ENCODE measurements at places on chromosomes 13 and 19.

DNA sequence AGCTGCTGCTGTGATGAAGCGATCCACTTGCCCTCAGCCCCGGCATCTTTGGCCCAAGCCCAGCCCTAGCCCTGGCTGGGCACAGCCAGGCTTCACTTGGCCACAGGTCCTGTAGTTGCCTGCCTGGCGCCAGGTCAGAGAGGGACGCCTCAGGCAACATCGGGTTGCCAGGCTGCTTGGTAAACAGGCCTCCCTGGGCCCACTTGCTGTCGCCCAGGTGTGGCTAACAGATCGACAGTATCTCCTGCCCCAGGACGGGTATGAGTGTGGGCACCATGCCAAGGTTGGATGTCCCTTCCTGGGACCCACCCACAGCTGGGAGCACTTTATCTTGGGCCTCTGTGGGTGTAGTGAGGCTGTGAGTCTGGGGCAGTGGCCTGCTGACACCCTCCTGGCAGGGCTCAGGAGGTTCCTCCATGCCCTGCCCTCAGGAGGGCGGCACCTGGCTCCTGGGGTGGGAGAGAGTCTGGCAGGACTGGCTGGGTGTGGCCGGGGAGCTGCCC, 27.8 kb downstream of the CARM1 start:
- DNase-seq, result no peak

GRCh38 chr13:38395497-38395788, 45.8 kb downstream of the UFM1 start:
- DNase-seq, result no peak

- no peak for DNase-seq
These were observed 64.1 kb downstream of the TPT1 start for GRCh38 chr13:45276913-45277312.

DNA sequence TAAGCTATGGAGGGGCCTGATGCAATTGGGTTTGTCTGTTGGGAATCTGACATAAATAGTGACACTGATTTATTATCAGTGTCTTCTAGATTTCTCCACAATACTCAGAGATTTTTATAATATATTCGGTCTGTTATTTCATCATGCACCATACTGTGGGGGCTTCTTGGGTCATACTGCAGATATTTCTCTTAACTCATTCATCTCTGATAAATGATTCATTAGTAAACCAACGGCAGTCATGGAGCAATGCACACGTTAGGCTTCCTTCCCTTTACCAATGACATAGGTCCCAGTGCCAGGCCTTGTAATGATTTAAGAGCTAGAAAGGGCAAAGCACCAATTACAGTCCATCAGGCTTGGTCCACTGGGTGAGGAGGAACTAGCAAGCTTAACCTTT, 53.6 kb downstream of the FAM216B start:
- DNase-seq, result no peak

- no peak for DNase-seq
These were observed 20.6 kb downstream of the BRSK1 start for GRCh38 chr19:55304279-55304978.

DNA sequence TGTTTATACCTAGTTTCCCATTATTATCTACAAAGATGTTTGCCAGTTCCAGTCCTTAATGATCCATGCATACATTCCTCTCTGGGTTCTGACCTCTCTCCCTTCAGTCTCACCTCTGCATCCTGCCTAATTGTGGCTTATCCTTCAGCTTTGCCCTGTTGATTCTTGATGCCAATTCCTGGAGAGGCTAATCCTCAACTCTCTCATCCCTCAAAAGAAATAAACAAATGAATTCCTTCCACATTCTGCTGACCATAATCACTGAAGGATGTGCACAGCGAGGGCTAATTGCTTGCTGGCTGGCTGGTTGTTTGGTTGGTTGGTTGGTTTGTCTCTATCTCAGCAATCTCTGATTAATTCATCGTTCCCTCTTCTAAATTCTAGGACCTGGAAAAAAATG, 113.8 kb downstream of the IRS2 start:
- DNase-seq, result no peak

DNA sequence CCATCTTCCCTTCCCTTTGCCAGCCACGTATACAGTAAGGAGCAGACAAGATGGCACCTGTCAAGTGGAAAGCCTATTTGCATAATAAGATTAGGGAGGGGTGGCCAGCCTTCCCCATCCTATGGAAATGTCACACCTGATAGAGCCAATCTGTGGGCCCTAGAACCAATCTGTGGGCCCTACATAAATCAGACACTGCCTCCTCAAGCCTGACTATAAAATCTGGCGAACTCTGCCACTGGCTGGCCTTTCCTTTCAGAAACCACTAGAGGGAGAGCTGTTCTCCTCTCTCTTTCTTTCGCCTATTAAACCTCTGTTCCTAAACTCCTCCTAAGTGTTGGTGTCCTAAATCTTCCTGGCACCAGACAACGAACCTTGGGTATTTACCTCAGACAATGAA, 231.5 kb upstream of the KLHL1 start:
- no peak for DNase-seq

GRCh38 chr13:98915981-98916380, 61.9 kb downstream of the DOCK9 start:
- no peak for DNase-seq

- DNase-seq, result no peak
These were observed 32.0 kb downstream of the ZNRF4 start for GRCh38 chr19:5487222-5487621.

DNA sequence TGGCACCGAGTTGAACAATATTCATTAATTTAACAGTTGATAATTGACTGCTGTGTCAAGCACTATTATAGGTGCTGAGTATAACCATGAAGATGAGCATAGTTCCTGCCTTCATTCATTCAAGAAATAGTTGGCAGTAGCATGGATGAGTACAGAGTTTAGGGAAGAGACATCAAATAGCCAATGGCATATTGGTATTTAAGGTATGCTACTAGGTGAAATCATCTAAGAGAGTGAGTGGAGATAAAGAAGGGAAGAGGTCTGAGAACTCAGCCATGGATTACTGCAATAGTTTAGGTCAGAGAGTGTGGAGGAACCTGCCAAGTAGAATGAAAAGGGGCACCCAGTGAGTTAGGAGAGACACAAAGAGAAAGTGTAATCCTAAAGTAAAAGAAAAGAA, 4.9 kb upstream of the HTR2A start:
- no peak for DNase-seq

GRCh38 chr19:32809754-32810153, 59.8 kb downstream of the SLC7A9 start:
- DNase-seq, result no peak

- DNase-seq, result no peak
These were observed 2.5 kb downstream of the SF3A2 start for GRCh38 chr19:2239173-2239572.

GRCh38 chr13:93915269-93915809, 564.1 kb downstream of the DCT start:
- DNase-seq, result no peak

GRCh38 chr13:44967704-44968433, 21.4 kb downstream of the NUFIP1 start:
- no peak for DNase-seq

GRCh38 chr13:53946500-53946899, 917.9 kb downstream of the OLFM4 start:
- no peak for DNase-seq

- no peak for DNase-seq
These were observed 6.7 kb upstream of the CYP4F12 start for GRCh38 chr19:15666186-15666585.

GRCh38 chr13:106462710-106463109, 72.8 kb downstream of the EFNB2 start:
- DNase-seq, result no peak

- DNase-seq, result peak; percentile 67
These were observed 2.3 kb downstream of the SLC5A5 start for GRCh38 chr19:17873786-17874757.

DNA sequence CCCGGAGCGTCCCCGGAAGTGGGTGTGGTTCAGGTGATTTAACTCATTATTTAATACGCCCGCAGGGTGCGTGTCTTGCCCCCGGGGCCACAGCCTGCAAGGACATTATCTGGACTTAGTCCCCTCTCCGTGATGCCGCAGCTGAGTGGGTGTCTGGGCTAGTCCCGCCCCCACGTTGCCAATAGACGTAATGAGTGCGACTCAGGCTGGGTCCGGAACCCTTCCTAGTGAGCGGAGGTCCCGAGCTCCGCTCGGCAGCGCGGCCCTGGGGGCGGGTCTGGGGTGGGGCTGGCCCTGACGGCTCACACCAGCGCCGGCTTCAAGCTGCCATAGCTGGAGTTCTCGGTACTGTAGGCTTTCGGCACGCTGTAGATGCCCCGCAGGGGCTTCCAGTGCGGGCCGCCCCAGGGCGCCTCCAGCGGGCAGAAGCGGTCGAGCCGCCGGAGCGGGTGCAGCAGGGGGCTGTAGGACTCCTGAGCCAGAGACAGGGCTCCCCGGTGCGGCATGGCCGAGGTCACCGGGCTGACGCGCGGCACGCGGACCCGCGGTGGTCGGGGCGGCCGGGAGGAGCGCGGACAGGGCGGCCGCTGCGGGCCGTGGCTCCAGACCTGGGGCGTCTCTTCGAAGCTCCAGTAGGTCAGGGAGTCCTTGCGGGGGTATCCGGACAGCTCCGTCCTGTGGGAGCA, 918 bp upstream of the LHB start:
- DNase-seq, result peak; percentile 53

DNA sequence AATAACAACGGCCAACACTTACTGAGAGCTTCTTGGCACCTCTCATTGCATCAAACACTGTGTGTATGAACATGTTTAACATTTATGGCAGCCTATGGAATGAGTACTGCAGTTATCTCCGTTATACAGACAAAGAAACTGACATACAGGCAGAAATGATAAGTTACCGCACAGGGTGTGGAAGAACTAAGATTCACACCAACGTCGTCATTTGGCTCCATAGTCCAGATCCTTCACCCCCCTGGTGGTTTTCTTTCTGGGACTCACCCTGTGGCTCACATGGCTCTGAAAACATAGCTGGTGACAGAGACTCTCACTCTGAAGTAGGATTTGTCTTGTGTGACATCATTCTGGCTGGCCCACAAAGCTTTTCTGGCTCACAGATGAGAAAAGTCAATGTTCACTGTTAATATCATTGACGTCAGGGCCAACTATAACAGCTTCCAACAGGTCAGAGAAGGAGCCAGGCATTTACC, 230.1 kb downstream of the DLEU7 start:
- DNase-seq, result no peak

DNA sequence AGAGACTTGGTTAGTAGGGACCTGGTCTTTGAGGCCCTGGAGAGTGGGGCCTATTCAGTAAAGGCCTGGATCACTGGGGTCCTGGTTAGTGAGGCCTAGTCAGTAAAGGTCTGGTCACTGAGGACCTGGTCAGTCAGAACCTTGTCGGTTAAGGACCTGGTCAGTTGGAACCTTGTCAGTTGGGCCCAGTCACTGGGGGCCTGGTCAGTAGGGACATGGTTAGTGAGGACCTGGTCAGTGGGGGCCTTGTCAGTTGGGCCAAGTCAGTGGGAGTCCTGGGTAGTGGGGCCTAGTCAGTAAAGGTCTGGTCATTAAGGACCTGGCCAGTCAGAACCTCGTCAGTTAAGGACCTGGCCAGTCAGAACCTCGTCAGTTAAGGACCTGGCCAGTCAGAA, 43.2 kb upstream of the TPM4 start:
- no peak for DNase-seq

- peak; percentile 76 for DNase-seq
These were observed 3.7 kb upstream of the CLPTM1 start for GRCh38 chr19:44951179-44952159.

DNA sequence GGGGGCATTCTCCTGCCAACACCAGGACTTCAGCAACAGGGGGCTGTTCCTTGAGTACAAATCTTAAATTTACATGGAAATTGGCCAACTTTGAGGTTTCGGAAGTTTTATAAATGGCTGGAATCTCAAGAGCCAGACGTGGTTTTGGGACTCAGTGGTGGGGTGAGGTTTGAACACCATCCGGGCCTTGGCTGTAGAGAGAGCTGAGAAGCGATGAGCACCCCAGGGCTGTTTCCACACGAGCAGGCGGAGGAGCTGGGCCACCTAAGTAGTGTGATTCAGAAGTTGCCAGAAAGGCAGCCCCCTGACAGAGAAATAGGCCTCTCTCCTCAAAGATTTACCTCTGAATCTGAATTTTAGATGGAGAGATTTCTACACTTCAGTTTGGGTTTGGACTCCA, 89.0 kb downstream of the FGF9 start:
- no peak for DNase-seq

GRCh38 chr13:104314926-104315535, 1248.8 kb upstream of the SLC10A2 start:
- no peak for DNase-seq

DNA sequence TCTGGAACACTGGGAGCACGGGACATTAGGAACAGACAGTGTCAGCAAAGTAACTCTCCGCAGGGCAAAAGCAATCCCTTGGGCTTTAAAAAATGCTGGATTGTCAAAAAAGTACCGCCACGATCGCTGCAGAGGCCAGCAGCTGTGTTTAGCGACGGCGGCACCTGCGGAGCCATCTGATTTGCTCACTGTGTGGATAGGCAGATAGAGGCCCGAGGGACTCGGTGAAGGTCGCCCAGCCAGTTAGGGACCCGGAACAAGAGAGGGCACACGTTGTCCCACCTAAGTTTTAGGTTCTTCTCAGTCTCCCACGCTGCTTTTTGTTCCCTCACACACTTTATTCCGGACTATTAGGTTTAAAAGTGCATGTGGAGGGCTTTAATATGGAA, 238.3 kb downstream of the TEX29 start:
- no peak for DNase-seq

DNA sequence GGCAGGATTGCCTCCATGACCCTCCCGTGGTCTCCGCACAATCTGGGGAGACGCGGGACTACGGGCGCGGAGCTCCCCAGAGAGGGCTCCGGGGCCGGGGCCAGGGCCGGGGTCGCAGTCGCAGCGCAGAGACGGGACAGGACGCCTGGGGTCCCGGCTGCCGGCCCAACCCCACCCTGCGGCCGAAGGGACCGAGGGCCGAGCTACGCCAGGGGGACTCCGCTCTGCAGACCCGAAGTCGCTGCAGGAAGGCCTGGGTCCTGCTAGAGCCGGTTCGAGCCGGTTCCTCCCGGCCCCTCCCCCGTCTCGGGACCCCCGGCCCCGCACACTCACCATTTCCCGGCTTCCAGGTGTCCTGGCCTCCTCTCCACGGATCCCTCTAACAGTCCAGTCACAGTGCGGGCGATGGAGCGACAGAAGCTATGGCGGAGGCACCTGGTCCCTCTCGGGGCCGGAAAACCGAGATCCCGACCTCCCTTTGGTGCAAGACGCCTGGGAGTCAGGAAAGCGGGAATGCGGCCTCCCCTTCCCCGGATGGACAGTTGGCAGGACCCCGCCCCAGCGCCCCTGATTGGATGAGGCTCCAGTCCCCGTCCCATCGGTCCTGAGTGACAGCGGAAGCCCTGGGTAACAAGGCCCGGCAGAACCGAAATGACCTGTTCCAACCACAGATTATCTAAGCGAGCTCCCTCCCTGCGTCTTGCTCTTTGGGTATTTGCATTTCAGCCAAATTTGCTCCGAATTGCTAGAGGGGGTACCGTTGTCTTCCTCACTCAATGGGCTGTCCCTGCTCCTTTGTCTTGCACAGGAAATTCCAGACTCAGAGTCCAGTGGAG, at the start of gene ZNF625:
TSS of gene ZNF625 (minus strand) at position 512 of the 836 bp plus-strand sequence. CDS start at position 336, 176 bp downstream.
- peak; percentile 11 for DNase-seq

GRCh38 chr19:18745012-18745735, 45.9 kb downstream of the COMP start:
- DNase-seq, result no peak

Measured in CD4-positive, alpha-beta T cell treated with Interleukin-6 at 100 ng/mL for 8 hours (primary cell).